Karpas-422 (cell line): ENCODE measurements at places on chromosomes 13 and 19.

- DNase-seq: no peak
Observed at GRCh38 chr13:112809332-112810315, 119.8 kb downstream of the ATP11A start.

DNA sequence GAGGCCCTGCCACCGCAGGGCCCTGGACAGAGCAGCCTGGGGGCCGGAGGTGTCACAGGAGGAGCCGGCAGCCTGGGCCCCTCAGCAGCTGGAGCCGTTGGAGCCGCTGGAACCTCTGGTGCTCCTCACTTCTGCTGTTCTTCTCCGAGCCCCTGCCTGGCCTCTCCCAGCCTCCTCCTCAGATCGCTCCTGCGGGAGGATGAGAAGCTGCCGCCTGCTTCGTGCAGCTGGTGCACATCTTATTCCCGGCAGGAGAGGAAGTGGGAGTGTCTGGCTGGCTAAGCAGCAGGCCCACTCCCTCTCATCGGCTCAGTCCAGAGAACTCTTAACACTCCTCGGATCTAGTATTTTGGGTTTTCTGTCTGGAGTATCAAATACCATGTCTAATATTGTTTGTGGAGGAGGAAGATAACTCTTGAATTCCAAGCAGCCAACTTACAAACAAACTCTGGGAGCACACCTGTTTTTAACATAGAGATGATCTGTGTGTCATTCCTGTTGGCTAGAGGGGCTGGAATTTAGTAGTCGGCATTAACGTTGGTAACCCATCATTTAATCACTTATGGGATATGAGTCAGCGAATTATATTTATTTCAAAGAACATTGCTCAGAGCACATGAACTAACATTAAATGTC, 37.1 kb upstream of the RNF113B start:
- no peak for DNase-seq

DNA sequence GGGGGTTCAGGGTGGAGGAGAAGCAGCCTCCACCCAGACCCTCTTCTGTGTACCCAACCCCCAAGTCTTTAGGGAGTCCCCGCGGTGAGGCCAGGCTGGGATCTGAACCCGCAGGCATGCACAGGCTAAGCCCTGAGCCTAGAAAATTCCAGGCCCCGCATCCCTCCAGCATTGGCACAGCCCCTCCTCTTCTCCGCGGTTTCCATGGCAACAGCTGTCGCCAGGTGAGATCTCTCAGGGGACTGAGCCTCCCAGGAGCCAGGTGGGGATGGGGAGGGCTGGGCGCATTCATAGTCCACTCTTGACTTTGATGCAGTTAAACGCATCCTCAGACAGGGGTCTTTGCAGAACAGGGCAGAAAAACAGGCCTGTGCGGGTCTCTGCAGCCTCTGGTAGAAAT, 48.3 kb upstream of the USP29 start:
- no peak for DNase-seq

GRCh38 chr19:7605490-7606222, 10.0 kb downstream of the CAMSAP3 start:
- peak; percentile 97 for DNase-seq

GRCh38 chr19:37845932-37846331, 60.5 kb downstream of the WDR87 start:
- DNase-seq: no peak

- no peak for DNase-seq
Observed at GRCh38 chr19:51822946-51823345, 28.0 kb downstream of the FPR3 start.

- DNase-seq: peak; percentile 61
Observed at GRCh38 chr19:29753190-29753933, 38.3 kb upstream of the C19orf12 start.

DNA sequence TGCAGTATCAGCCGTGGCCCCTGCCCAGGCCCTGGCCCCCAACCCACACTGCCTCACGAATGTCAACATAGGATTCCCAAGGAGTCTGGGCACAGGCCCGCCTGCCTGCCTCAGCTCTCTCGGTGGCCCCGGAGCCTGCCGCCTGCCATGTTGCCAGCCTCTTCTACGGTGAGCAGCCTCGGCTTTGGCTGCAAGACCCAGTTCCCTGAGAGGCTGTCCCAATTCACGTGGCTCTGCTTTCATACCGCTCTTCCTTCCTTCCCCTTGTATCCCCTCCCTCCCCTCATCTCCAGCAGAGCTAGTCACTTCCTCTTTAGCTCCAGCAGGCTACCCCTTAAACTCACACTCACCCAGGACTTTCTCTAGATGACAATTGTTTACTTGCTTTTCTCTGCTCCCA, 42.7 kb downstream of the SERP2 start:
- DNase-seq: no peak

- peak; percentile 87 for DNase-seq
Observed at GRCh38 chr19:5369962-5370367, 29.4 kb upstream of the PTPRS start.

GRCh38 chr19:32676186-32676894, 692 bp downstream of the RGS9BP start:
- DNase-seq: no peak

- no peak for DNase-seq
Observed at GRCh38 chr13:97757807-97758206, 195.7 kb upstream of the IPO5 start.

DNA sequence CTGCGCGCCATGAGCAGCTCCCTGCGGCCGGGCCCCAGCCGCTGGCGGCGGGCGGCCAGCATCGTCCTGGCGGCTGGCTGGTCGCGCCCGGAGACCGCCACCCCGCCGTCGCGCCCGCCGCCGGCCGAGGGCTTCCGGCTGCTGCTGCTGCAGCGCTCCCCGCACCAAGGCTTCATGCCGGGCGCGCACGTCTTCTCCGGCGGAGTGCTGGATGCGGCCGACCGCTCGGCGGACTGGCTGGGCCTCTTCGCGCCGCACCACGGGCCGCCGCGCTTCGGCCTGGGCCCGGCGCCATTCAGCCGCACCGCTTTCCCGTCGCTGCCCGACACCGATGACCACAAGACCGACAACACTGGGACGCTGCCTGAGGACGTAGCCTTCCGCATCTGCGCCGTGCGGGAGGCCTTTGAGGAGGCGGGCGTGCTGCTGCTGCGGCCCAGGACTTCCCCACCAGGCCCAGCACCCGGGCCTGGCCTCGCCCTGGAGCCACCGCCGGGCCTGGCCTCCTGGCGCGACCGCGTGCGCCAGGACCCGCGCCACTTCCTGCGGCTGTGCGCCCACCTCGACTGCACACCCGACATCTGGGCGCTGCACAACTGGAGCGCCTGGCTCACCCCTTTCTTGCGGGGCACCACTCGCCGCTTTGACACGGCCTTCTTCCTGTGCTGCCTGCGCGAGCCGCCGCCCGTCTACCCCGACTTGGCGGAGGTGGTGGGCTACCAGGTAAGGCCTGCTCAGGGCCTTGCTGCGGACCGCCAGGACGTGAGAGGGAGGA, 518 bp downstream of the NUDT19 start:
- peak; percentile 82 for DNase-seq

- DNase-seq: no peak
Observed at GRCh38 chr19:49923055-49924003, 5.7 kb upstream of the ATF5 start.

GRCh38 chr13:44294876-44295275, 78.7 kb upstream of the SERP2 start:
- DNase-seq: no peak

DNA sequence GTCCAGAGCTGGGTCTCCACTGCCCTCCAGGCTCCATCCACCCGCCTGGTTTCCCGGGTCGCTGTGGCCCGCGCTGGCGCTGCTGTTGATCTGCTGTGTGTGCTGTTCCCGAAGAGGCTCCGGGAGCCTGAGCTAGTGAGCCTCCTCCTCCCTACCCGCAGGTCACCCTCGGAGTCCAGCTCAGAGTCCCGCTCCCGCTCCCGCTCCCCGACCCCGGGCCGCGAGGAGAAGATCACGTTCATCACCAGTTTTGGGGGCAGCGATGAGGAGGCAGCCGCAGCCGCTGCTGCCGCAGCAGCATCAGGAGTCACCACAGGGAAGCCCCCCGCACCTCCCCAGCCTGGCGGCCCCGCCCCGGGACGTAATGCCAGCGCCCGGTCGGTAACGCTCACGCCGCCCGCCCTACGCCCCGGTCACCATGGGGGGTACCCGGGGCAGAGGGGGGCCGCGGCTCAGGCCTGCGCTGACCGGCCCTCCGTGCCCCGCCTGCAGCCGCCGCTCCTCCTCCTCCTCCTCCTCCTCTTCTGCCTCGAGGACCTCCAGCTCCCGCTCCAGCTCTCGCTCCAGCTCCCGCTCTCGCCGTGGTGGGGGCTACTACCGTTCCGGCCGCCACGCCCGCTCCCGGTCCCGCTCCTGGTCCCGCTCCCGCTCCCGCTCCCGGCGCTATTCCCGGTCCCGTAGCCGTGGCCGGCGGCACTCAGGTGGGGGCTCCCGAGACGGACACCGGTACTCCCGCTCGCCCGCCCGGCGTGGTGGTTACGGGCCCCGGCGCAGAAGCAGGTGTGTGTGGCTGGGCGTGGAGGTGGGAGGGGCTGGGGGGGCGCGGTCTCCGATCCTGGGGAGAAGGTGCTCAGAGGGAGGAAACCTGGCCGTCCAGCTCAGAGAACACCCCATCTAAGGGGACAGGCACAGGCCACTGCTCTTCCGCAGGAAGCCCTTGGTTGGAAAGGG, 12.2 kb downstream of the ZNF296 start:
- no peak for DNase-seq

DNA sequence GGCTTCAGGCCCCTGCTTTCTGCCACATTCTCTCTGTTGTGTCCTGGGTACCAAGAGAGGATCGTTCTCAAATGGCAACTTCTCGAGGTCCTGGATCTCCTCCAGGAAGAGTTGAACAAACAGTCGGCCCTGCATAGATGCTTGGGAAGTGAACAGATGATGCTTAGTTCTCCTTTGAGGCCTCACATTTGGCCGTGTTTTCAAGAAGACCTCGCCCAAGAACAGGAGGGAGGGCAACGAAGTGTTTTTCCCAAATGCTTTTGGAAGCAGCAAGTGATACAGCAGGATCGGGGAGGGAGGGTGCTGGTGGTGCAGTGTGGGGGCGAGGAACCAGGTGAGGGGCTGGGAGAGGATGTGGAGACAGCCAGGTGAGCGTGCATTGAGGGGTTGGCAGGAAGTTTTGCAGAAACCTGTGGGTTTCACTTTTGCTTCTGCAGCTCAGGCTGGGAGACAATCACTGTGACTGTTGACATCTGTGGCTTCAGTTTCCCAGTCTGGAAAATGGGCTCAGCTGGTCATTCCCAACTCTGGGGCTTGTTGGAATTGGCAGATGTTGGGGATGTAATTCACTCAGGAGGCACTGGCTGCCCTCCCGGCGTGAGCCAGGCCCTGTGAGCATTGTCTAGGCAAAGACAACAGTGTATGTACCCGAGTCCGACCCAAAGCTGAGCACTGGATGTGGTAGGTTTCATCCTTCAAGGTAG, 21.6 kb downstream of the MAST3 start:
- DNase-seq: no peak

DNA sequence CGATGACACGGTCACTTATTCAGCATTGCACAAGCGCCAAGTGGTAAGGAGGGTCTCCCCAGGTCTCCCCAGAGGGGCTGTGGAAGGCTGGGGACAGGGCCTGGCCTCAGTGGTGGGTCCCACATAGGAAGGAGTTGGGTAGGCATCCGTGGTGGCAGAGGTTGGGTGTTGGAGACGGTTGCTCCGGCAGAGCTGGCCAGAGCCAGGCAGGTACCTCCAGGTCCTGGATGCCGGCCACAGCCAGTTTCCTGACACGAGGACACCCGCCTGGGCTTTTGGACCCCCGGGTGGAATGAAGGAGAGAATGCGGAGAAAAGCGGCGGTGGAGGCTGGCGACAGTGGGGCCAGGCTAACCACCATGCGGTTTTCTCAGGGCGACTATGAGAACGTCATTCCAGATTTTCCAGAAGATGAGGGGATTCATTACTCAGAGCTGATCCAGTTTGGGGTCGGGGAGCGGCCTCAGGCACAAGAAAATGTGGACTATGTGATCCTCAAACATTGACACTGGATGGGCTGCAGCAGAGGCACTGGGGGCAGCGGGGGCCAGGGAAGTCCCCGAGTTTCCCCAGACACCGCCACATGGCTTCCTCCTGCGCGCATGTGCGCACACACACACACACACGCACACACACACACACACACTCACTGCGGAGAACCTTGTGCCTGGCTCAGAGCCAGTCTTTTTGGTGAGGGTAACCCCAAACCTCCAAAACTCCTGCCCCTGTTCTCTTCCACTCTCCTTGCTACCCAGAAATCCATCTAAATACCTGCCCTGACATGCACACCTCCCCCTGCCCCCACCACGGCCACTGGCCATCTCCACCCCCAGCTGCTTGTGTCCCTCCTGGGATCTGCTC, 1.3 kb upstream of the FFAR1 start:
- DNase-seq: peak; percentile 76

GRCh38 chr13:20294497-20294896, 62.4 kb upstream of the GJB6 start:
- DNase-seq: no peak

GRCh38 chr19:53224606-53225005, 30.1 kb downstream of the ZNF677 start:
- no peak for DNase-seq

DNA sequence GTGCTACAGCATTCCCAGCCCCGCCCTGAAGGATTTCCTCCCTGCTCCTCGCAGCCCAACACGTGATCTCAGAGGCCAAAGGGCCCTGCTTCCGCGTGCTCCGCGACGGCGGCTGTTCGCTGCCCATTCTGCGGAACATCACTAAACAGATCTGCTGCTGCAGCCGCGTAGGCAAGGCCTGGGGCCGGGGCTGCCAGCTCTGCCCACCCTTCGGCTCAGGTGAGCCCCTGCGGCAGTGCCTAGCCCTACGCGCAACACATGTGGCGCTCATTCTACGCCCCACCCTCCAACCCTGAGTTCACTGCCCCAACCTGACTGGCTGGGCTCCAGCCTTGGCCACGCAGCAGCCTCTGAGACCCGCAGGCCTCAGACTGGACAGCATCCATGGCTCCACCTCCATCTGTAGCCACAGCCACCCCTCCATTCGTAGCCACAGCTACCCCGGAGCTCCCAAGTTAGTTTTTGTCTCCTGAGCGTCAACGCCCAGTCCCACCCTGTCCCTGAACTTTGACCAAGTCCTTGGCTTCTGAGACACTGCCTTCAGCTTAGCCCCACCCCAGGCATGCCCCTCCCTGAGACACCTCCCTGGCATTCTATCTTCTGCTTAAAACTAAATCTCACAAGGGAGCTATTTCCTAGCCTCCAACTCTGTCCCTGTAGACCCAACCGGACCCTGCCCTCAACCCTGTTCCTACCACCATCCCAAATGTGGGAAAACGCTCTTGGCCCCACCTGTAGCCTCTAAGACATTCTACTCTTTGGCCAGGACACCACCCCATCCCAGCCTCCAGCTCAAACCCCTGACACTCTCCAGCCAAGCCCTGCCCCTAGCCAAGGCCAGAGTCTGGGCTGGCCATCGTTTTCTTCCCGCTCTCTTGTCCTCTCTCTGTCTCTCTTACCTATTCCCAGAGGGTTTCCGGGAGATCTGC, 6.4 kb downstream of the LTBP4 start:
- DNase-seq: no peak

GRCh38 chr13:48068036-48068435, 26.9 kb downstream of the MED4 start:
- no peak for DNase-seq

- peak; percentile 60 for DNase-seq
Observed at GRCh38 chr19:919199-920050, 2.3 kb downstream of the KISS1R start.
